ENCODE measurements at places on chromosomes 5 and 9.

- no peak for DNase-seq
Measured at GRCh38 chr5:112906637-112907036, 15.4 kb downstream of the REEP5 start.

DNA sequence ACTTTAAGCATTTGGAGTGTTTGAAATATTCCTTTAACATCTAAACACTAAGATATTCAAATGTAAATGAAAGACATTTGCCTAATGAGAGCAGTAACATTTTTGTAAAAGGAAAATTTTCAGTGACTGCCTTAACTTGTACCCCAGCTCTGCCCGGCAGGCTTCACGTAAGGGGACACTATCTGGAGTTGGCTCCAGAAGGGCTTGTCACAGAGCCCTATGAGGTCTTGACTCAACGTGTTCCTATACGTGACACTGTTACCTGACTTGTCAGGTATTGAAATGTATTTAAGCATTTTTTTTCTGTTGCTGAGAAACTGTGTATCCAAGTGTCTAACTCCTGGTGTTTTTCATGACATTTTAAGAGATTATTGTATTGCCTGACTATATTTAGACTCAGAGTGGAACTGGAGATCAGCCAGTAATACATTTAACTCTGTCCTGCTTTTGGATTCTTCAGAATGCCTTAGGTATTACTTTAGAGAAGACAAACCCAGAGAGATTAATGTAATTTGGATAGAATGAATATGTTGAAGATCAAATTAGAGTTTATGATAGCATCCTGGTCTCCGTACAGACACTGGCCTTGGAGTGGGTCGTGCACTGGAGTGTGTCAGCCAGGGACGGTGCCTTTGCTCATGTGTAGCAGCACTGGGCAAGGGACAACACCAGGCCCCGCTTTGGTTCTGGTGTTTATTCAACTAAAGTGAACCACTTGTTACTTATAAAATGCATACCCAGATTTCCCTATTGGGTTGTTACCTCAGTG, 34.6 kb upstream of the PHF2 start:
- DNase-seq: no peak

GRCh38 chr9:89481538-89481915, 16.4 kb downstream of the SEMA4D start:
- DNase-seq: no peak

DNA sequence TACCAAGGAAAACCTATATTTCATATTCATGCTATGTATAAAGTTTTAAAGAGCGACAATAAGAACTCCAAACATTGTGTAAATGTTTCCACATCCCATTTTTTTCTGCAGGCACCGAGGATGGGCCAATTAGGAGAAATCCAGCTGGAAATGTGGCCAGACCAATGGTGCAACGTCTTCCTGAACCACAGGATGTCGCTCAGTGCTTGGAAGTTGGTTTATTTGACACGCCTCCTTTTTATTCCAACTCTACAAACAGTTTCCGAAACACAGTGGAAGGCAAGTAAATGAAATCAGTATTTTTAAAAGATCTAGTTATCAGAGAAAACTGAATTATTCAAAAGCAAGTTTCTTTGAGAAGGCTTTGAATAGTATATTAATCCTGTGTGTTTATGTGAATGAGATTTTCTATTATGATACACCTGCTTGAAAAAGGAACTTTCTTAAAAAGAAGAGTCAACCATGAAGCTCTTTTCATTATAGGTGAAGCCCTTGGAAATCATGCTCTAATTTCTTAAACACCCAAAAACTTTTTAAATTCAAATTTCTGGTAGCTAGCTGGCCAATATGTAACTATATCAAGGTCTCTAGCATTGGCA, 9.1 kb downstream of the TYRP1 start:
- peak; percentile 37 for DNase-seq

- no peak for DNase-seq
Measured at GRCh38 chr5:28896949-28897348, 1858.6 kb upstream of the CDH9 start.

GRCh38 chr5:93598091-93599000, 15.3 kb downstream of the NR2F1 start:
- DNase-seq: no peak

- no peak for DNase-seq
Measured at GRCh38 chr5:41048986-41049385, 22.2 kb downstream of the MROH2B start.

DNA sequence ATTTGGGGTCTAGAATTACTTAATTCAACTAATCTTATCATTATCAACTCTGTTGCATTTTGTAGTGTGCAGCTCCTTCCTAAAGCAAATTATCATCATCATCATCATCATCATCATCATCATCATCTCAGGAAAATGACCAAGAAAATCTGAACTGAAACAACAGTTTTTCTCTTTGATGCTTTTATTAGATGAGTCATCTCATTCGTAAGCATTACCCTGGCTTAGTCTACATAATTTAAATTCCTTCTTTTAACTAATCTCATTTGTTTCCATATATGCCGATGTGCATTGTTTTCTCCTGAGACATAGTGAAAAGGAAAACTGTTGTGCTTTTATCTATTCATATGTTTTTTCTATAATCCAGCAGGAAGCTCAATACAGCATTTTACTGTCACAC, 173.0 kb upstream of the PDE4D start:
- no peak for DNase-seq

All from NCI-H2171 (cell line).